ENCODE measurements at places on chromosomes 11 and 22.

DNA sequence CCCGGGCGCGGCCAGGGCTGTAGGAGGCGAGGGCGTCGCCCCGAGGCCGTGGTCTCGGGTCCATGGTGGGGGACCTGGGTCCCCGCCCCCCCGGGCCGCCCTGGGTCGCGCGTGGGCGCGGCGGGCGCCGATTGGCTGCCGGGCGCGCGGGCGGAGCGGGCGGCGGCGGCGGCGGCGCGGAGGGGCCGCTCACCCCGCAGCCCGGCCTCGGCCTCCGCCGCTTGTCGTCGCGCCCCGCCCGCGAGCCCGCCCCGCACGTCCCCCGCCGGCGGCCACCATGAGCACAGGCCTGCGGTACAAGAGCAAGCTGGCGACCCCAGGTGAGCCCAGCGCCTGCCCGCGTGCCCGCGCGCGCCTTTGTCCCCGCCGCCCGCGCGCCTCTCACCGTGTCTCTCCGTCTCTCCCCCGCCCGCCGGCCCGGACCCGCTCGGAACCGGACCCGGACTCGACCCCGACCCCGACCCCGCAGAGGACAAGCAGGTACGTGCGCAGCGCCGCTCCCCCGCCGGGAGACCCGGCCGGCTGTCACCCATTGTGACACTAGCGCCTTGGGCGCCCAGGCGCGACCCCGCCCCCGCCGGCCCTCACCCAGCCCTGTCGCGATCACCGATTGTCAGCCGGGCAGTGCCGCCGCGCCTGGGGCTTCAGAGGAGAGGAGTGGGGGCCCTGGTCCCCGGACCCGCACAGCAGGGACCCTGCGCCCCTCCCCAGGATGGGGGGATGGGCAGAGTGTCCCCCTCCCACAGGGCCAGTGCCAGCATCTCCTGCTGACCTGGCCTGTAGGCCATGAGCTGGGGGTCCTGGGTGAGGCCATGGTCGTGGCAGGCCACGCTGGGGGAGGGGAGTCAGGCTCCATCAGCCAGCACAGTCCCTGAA lies at the start of gene SEPTIN5:
TSS of gene SEPTIN5 (plus strand) at position 192 of the 876 bp plus-strand sequence. CDS start at position 278, 86 bp downstream.
- no peak for DNase-seq

DNA sequence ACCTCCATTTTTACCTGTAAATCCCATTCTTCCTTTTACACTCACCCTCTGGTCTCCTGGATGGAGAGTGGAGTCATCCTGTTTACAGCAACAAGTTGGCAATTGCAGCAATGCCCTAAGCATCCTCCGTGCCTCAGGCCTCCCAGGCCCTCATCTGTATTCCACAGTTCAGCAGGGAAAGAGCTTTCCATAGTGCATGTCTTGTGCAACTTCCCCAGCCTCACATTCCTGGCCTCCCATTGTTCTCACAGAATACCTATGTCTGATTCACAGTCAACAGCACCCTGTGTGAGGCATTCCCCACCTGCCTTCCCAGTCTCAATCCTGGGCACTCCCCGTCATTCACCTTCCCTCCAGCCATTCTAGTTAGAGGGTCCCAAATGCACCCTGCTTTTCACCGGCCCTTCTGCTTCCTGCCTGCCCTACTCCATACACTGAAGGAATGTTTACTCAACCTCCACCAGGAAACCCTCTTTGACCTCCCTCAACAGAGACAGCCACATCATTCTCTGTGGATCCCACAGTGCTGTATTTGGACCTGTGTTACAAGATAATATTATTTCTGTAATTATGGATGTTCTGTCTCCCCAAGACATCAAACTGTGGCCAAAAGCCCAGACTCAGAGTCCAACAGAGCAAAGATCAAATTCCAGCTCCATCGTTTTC lies 405.7 kb downstream of the BUD13 start:
- DNase-seq: no peak

- DNase-seq: no peak
Observed at GRCh38 chr22:31448382-31448781, 41.3 kb downstream of the EIF4ENIF1 start.

DNA sequence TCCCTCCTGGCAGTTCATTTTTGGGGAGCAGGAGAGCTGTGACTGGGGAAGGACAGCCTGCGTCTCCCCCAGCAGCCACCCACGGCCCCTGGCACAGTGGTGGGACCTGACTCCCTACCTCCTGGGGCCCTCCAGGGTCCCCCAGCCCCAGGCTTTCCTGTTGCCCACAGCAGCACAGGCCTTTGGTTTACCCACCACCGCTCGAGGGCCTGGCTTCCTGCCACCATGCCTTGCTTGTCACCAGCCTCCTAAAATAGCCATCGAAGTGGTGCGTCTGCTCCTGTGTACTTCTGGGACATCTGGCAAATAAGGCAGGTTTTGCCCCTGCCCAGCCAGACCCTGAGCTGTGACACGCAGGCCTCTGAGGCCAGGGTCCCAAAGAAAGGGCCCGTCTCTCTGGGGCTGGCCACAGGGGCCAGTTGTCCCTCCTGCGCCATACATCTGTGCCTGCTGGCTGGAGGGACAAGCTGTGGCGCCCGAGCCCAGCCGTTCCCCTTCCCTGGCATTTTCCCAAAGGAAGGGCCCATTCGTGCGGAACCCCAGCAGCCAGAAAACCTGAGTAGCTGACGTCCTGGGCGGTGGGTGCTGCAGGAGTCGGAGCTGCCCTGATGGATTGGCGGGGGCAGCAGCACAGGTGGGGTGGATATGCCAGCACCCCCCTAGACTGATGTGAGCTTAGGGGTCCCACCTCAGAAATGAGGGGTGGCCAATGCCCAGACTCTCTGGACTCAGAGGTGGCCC lies 14.6 kb downstream of the PHLDA2 start:
- no peak for DNase-seq

GRCh38 chr22:26588729-26589366 lies 1.1 kb downstream of the TPST2 start:
- no peak for DNase-seq

All from NCI-H774 (cell line).